ENCODE measurements at places on chromosomes 7 and 10.

DNA sequence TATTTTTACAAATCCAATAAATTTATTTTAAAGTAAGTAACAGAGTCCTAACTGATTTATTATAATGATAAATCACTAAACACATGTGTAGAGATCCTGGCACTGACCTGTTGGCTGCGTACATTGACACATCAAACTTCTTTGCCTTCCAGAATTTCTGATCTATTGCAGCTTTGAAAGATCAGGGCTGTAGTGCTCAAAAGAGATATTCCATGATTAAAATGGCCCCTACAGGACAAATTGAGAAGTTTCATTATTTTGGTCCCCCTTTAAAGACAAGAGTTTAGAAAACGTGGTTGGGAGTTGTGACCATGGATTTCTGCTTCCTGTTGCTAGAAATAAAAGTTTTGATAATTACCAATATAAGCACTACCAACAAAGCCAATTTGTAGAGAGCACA, 87.7 kb upstream of the PDK4 start:
- DNase-seq, result peak; percentile 57

DNA sequence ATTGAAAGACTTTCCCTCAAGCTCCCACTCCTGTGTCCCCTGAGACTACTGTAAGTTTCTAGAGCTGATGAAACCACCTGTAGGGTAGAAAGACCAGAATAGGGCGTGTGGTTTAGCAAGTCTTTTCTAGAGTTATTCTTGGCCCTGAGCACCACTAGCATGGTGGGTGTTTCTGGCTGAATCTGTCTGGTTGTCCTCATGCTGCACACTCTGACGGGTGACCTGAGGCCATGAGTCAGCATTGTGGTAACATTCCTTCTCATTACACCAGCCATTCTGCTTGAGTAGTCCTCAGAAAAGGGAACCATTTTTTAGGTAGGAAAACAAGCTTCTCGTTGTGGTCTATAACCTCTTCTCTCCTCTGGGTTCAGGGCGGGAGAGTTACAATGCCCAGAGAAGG, 250.3 kb downstream of the SNX13 start:
- DNase-seq, result no peak

- no peak for DNase-seq
These were observed 99.4 kb upstream of the EFCAB10 start for GRCh38 chr7:105680505-105681187.

DNA sequence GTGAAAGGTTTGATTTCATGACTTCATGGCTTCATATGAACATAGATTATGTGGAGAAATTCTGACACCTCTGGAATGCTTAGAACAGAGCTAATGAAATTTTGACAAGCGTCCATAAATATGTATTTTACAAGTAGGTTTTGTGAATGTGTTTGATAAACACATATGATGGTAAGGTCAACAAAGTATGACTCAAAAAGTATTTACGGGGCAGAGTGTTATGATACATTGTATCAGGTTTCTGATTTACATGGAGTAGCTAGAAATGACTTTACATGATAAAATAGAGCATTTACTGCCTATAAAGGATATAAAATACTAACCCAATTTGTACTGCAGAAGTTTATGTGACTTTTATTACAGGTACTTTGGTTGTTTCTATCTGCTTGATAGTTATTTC, 206.3 kb downstream of the MDFIC start:
- no peak for DNase-seq

DNA sequence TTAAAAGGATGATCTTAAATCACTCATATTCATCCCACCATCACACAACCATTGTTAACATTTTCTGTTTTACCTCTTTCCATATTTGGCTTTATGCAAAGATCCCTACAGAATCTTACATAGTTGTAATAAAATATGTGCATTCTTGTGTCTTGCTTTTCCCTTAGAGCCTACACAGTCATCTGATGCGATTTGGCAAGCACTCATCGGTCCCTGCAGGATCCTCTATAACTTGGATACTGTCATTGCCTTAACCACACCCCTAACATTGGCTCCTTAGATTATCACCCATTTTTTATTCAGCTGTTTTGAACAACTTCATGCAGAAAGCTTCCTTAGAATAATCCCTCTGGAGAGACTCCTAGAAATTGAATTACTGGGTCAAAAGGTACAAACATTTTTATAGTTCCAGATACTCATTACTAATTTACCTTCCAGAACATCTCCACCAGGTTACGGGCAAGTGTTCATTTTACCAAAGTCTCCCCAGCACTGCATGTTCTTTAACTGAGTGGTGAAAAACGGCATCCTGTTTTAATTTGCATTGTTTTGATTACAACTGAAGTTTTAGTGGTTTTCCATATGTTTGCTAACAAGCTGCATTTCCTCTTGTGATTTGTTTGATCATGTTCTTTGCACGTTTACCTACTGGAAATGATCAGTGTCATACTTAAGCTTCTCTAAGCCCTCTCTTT, 268.3 kb downstream of the GRID1 start:
- no peak for DNase-seq

DNA sequence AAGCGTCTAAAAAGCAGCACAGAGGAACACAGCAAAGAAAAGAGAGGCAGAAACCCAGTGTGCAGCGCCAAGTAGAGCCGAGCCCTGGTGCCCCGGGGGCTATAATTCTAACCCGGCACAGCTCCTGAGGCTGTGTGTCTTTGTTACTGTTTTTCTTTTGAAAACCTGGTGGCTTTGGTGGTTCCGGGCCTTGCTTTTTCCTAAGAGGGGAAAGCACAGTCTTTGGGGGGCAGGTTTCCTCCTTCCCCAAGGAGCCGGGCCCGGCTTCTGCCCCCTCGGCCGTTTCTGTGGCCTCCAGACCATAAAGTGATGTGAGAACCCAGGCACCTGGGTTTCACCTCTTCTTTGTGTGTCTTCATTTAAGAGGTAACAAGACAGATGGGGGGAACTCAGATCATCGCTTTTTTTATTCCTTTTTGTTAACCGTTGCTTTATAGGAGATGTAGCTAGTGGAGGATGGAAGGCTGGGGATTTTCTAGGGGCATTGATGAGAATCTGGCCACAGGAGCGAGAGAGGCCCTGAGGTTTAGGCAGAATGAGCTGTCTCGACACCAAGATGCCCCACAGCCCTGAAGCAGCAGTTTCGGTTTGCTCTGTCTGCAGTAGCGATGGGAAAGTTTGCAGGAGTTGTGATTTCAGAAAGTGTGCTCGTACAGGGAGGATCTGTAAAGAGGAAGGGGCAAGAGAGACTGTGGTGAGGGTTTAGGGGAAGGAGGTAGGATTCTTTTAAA, 367.8 kb upstream of the GALNT17 start:
- DNase-seq, result no peak

- no peak for DNase-seq
These were observed 85.9 kb downstream of the UBE3C start for GRCh38 chr7:157224627-157225026.

DNA sequence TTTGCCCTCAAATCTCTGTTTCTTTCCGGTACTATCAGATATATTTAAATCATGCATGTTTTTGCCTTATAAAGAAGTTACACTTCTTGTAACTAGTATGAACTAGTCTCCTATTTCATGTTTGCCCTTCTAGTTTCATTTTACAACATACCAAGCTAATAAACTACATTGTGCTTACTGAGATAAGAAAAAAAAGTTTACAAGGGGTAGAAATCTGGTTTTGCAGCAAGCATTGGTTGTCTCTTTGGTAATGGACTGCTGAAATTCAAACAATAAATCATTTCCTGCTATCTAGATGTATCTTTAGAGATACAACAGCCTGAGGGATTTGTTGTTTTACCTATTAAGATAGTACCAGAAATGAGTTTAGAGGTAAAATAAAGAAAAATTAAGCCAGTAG, 18.8 kb downstream of the PTTG1IP2 start:
- no peak for DNase-seq

DNA sequence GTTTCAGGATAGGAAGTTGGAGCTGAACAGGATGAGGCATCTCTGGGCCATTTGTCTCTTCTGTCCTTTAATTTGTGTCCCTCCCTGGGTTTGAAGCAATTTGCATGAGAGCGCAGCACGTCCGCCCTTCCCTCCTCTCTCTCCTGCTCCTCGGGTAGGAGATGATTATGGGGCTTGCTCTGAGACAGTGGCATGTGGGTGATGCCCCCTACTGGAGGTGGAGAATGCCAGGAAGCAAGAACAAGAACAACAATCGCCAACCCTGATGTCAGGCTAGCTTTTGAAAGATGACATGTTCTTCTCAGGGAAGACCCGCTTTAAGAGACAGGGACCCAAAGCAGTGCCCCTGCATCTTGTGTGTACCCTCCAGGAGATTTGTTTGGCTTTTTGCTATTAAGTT, 63.9 kb upstream of the LOXL4 start:
- no peak for DNase-seq

- no peak for DNase-seq
These were observed 61.1 kb upstream of the PCGF5 start for GRCh38 chr10:91159254-91159783.

GRCh38 chr10:48257407-48257961, 17.0 kb downstream of the FRMPD2 start:
- DNase-seq, result no peak

GRCh38 chr10:113985297-113985844, 58.3 kb upstream of the ADRB1 start:
- DNase-seq, result no peak

DNA sequence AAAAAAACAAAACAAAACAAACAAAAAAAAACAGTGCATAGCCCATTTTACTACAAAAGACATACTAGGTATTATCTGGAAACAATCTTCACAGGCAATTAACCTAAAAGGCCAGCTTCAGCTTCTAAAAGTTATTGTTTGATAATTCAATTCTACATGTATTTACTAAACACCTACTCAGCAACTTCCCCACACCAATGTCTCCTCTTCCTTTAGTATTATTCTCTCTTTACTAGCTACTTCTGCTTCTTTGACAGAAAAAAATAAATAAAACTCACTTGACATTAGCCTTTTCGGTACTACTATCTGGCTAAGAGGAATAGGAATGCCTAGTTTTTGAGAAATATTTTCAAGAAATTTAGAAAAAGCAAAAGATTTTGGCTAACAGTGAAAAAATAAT, 2.8 kb downstream of the TM9SF3 start:
- DNase-seq, result no peak

DNA sequence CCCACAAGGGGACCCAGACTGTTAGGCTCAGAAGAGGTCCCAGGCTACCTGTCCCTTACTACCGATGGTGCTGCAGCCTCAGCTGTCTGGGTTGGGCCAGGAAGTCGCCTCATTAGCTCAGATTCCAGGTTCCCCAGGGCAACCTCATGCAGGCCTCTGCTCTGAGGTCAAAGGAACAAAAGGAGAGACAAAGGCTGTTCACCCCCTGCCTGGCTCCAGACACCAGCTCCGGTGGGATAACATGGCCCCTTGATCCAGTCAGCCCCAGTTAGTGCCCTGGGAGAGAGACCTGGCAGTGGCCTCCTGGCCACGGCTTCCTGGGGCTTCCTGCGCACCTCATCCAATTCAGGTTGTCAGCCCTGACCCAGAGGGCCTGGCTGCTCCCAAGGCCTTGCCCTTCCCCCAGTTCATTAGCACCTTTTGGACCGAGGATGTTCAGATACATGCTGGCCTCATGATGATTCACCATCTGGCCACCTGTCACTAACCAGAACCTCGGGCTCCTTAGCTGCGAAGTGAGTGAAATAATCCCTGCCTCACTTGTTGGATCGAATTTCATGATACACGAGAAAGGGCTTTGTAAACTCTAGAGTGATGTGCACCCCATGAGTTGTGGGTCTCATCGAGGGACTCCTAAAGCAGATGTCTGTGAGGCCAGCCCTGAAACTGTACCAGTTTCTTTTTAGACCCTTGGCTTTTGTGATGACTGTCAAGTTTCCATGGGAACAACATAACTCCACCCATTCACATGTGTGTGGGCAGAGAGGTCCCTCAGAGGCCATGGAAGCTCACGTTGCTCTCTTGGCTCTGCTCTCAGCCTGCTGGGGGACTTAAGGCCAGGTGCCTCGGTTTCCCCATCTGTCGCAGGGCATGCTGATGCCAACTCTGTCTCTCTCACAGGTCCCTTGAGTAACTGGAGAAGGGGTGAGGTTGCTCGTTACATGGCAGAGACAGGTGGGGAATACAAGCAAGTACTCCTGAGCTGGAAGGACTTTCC, 79.5 kb upstream of the PCBD1 start:
- DNase-seq, result no peak

DNA sequence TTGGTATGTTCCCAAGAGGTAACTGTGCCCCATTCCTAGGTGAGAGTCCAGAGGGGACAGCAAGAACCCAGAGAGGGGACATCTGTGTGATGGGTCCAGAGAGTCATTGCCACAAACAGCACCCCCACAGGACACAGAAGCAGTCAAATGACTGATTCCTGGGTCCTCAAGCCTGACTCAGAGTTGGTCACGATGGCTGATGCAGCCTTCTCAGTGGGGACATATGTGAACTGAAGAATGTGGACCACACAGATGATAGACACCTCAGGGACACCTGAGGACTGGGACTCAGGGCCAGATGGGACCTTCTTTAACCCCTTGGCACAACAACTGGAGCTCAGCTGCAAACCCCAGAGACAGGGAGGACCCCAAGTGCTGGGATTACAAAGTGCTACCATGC, 96.5 kb downstream of the STRA8 start:
- no peak for DNase-seq

GRCh38 chr7:130275826-130276297, 9.2 kb downstream of the CPA2 start:
- DNase-seq, result peak; percentile 47

- no peak for DNase-seq
These were observed 215.8 kb downstream of the ZMYND11 start for GRCh38 chr10:350981-351501.

- no peak for DNase-seq
These were observed 517.3 kb downstream of the PTPRN2 start for GRCh38 chr7:158070222-158070920.

- DNase-seq, result peak; percentile 67
These were observed 14.4 kb downstream of the DENND2A start for GRCh38 chr7:140625908-140626868.

DNA sequence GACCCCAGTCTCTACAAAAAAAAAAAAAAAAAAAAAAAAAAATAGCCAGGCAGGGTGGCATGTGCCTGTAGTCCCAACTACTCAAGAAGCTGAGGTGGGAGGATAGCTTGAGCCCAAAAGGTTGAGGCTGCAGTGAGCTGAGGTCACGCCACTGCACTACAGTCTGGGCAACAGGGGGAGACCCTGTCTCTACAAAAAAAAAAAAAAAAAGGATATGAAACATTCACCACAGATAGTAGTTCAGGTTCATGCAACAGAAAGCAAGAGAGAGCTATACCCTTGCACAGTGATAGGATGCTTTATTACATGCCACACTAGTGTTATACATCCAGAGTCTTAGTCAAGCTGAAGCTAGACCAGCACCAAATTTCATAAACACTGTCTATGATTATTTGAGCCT, 148.4 kb upstream of the KAT6B start:
- no peak for DNase-seq

GRCh38 chr10:30215141-30215540, 133.9 kb downstream of the MTPAP start:
- no peak for DNase-seq

- no peak for DNase-seq
These were observed 22.3 kb downstream of the CALML3 start for GRCh38 chr10:5546891-5547680.
